Heart left ventricle (tissue), 16 donors: ENCODE measurements at places on chromosomes 16 and 17.
A peak's percentile ranks its signal among the peaks of the same experiment; 100 is the strongest.

GRCh38 chr17:39081851-39082250, 69.6 kb downstream of the PLXDC1 start:
- no peak for DNase-seq

DNA sequence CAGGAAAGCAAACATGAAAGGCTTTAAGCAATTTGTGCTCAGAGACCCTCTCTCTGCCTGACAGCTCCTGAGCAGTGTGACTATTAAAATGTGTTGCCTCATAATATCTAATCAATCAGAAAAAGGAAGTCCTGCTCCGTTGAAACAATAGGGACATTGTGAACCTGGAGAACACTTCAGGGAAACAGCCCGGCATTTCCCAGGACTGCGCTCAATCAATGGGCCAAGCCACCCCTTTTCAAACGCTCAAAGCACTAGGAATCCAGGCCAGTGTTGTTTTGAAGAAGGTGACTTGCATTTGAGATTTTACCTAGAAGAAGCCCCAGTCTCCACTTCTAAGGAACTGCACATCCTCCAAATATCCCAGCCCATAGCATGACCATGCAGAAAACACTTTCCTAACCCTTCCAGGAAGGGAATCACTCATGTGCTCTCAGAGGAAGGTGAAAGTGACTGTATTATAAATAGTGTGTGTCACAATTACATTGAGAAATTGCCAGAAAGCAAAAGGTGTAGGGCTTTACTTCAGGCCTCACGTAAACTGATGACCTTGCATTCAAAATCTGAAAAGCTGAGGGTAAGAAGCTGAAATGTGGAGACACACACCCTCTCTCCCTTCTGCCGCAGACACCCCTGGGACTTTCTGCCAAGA, 19.4 kb downstream of the CDRT4 start:
- no peak for DNase-seq

- DNase-seq: no peak
These were observed 31.0 kb downstream of the CFDP1 start for GRCh38 chr16:75402159-75402820.

DNA sequence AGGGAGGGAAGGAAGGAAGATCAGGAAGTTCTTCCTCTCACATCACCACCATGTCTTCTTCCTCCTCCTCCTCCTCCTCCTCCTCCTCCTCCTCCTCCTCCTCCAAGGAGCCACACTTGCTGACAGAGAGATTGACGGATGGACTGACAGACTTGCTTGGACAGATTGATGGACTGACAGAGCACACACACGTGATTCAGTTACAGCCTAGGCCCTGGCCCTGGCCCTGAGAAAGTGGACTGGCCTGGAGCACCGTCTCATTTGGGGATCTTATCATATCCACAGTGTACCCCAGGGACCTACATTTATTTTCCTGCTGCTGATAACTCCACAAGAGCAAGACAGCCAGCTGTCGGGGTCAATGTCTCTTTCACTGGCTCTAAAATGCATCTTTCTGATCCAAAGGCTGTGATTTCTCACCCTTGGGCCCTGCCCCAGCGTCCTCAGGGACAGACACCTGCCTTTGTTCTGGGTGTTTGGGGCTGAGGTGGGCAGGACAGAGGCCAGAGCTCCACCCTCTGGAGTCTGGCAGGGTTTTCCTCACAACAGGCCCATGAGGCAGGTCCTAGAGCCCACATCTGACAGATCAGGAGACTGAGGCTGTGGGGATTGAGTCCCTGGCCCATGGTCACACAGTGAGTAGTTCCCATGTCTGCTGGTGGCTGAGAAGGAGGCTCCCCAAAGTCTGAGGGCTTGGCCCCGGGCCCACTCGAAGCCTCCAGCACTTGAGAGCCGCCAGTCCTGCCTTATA, 2.3 kb upstream of the P2RX1 start:
- no peak for DNase-seq

DNA sequence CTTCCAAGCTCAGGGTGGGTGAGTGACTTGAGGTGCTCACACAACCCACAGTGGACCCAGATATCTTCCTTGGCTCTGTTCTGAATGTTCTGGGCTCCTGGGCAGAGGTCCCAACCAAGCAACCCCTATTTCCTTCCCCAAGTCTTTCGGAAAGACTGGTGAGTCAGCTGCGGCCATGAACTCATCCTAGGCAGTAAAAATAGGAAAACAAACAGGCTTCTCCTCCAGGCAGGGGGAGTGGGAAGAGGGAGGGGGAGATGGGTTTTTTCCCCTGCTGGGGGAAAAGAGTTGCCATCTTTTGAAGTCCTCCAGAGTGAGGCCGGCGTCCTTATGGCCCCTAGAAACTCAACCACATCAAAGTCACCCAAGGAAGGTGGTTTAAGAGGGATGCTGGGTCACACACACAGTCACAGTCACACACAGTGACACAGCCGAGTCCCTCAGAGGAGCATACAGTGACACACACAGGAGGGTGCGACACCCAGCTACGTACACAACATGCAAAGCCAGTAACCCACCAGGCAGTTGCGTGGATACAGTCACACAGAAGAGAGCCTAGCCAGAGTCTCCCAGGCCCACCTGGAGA, 16.0 kb upstream of the DLX4 start:
- DNase-seq: no peak

GRCh38 chr16:30527635-30528178, 1.3 kb upstream of the ZNF768 start:
- no peak for DNase-seq

- no peak for DNase-seq
These were observed 38.5 kb downstream of the CLEC3A start for GRCh38 chr16:78060809-78061208.

GRCh38 chr16:72434159-72434558, 262.2 kb upstream of the PMFBP1 start:
- DNase-seq: no peak

DNA sequence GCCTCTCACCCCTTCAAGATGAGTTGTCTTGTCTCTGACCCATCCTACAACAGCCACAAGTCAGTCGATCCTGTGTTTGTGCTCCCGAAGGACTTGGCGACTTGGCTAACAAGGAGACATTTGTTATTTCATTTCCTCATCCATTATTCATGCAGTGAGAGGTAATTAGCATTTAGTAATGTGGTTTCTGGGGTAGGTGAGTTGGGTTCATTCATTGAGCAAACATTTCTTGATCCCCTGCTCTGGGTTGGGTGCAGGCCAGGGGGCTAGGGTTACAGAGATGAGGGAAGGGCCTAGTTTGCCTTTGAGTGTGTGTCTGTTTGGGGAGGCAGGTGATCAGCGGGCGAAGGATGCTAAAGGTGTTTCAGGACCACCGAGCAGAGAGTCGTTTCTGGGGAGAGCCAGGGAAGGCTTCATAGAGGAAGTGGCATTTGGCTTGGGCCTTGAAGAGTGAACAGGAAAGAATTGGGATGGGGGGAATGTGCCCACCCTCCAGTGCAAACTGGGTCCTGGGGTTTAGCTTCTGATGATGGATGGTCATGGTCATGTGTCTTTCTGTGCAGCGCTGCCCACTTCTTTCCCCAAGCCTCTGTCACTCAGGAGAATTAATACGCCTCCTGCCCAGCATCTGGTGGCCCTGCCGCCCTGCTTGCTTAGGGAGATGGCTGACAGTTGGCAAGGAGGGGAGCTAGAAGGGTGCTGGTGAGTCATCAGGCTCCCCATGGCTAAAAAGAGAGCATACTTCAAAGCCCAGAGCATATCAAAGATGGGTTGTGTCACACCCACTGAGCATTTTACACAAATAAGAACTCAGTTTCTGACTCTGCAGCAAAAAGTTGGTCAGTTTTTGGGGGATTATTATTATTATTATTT, 38.5 kb downstream of the MSI2 start:
- DNase-seq: peak; percentile 65

DNA sequence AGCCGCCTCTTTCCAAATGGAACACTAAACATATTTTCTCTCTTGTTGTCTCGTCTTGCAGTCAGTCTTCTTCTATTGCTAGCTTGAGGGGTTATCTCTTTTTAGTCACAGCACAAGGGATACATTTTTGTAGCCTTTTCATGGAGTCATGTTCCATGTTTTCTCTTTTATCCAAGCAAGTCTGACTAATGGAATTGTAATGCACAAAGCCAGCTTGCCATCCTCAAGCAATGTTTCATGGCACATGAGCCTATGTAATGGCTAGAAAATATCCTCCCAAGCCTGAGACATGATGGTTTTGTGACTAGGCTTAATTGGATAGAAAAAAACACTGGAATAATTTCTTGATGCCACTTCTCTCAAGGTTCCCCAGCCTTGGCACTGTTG, 414.6 kb upstream of the GOT2 start:
- DNase-seq: no peak

- no peak for DNase-seq
These were observed 21.8 kb downstream of the SDR42E2 start for GRCh38 chr16:22183901-22184614.

DNA sequence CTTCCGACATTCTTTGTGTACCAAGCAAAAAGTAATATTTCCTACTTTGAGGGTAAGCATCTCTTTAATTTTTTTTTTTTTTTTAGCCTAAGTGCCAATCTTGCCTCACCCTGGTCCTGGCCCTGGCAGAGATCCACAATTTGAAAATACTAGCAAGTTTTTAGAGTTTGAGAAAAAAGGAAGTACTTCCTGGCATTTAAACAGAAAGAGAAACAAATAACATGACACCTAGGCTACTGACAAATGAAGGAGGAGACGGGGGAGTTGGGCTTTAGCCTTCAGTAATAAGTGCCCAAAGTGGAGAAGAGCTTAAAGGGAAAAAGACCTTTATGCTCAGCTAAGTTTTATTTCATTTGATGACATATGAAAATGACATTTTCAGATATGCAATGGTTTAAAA, 92.8 kb downstream of the HS3ST3A1 start:
- DNase-seq: no peak
